AG09309 (cell line): ENCODE measurements at places on chromosomes 7 and 10.

DNA sequence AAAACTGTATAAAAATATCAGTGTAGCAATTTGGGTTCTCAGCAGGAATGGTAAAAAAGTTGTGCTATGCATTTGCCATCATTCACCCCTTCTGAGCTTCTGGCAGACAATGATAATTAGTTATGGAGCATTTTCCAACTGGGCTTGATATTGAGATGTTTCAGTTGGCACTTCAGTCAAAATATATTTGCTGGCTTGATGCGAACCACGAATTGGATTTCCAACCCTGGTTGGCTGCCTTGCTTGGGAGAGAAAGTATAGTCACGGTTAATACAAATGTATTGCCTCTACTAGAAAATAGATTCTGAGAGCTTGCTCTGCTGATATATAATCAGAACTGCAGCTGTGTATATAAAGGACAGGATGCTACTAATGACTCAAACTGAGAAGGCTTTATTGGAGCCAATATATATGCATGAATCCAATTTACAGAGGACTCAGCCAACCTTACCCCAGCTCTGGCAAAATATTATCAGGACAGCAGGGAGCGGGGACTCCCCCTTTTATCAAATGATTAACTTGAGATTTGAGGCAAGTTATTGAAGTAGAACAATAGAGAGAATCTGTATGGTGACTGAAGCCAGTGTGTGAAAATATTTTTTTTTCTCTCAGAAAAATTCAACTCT, 219.8 kb upstream of the SMIM30 start:
- no peak for DNase-seq

- no peak for DNase-seq
Measured at GRCh38 chr7:70498232-70498992, 633.5 kb upstream of the GALNT17 start.

- DNase-seq: no peak
Measured at GRCh38 chr7:148344406-148344805, 246.2 kb upstream of the C7orf33 start.

GRCh38 chr7:84614821-84615501, 420.4 kb upstream of the SEMA3A start:
- no peak for DNase-seq

GRCh38 chr10:72545546-72545945, 80.3 kb downstream of the MICU1 start:
- DNase-seq: no peak

DNA sequence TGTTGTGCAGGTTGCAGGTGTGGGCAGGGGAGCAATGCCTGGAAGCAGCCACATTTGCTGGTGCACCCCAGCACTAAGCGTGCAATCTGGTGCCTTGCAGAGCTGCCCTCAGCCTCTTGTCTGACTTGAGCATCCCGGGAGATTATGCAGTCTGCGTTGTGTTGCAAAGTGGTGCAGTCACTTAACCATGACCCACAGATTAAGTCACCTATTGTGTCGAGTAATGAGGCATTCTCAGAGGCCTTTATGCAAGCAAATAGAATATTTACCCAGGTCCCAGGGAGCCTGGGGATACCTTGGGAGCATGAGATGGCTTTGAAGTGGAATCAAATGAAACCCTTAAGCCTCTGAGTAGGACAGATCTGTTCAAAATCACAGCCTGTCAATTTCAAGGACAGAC, 529.0 kb downstream of the TYW1 start:
- no peak for DNase-seq

- DNase-seq: no peak
Measured at GRCh38 chr10:20132816-20133215, 316.6 kb downstream of the PLXDC2 start.

- DNase-seq: no peak
Measured at GRCh38 chr10:132100556-132101349, 35.0 kb downstream of the JAKMIP3 start.

GRCh38 chr7:98211676-98212531, 665 bp downstream of the BHLHA15 start:
- DNase-seq: no peak

GRCh38 chr10:110007161-110007700, 553 bp upstream of the ADD3 start:
- DNase-seq: no peak

DNA sequence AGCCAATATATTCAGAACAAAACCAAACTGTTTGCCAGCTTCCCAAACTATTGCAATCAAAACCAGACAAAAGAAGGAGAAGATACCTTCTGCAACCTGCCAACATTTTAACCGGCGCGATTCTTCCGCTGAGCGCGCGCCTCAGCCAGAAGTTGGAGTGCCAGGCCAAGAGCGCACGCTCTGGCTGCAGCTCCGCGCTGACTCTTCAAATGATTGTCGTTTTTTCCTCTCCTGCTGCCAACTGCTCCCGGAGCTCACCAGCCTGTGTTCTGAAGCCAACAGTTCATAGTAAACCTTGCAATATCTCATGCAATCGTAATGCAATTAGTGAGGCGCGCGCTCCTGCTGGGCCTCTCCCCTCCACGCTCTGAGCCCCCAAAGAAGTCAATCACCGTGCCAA, 259.7 kb upstream of the MGMT start:
- no peak for DNase-seq

DNA sequence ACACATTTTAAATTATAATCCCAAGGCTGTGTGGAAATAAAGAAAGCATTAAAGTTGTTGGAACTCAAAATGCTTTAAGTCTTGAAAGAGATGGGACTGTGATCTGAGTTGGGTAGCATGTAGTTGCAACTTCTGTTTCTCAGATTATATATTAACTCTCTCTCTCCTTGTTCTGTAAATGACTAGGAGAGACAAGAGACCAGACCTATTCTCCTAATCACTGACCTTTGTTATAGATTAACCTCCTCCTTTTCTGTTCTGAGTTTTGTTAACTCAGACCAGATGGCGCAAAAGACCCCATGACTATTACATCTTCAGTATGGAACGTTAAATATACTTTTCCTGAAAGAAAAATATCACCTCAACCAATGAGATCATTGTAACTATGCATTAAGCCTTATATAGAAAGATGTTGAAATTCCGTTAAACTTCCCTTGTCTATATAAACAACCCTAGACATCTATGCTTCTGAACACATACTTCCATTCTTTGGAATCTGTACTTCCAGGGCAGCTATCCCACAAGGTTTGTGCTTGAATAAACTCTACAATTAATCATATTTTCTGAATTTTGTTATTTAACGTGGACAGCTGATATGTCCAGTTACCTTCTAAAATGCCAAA, 143.5 kb upstream of the TRIM24 start:
- DNase-seq: no peak
